EL (cell line): ENCODE measurements at places on chromosomes 7 and 10.

GRCh38 chr10:3992382-3993178, 207.6 kb upstream of the KLF6 start:
- no peak for DNase-seq

GRCh38 chr7:149772241-149772955, 990 bp downstream of the ZNF467 start:
- no peak for DNase-seq

DNA sequence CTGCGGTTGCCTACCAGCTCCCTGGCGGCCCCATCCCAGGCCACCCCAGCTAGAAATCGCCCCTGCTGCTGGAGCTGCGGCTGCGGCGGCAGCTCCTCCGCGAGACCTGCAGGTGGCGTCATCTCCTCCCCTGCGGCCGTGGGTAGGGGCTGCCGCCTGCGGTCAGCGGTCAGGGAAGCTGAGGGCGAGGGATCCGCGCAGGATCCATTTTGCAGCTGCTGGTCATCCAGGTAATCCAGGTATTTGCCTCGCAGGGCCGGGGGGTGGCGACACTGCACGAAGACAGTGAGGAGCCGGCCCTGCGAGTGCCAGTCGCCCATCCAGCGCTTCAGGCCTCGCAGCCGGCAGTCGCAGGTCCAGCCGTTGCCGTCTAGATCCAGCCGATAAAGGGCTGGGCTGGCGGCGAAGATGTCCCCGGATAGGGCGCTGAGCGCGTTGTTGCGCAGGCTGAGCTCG, 1.5 kb downstream of the TRIL start:
- DNase-seq: peak; percentile 36

- DNase-seq: no peak
Measured at GRCh38 chr7:18302097-18302496, 193.5 kb upstream of the HDAC9 start.

DNA sequence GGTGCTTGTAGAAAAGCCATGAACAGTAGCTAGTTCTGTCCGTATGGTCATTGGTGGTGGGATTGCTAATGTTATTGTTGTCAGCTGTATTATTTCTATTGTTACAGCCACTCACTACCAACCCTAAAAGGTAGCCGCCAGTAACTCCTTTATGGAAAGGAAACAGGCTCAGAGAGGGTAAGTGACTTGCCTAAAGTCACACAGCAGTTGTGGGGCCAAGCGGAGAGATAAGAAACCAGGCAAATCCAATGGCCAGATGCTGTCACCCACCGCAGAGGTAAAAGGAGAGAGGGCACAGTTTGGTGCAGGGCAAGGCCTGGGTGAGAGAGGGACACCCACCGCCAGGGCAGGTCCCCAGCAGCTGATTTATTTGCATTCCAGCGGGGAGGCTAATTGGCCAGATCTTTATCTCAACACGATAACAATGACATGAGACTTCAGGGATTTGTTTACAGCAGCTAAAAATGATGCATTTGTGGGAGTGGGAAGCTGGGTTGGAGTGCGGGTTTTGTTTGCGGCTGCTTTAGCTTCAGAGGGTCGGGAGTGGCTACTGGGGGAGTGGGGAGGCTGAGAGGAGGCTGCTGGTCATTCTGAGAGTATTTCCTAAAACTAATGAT, 8.6 kb upstream of the NKX2-3 start:
- no peak for DNase-seq

GRCh38 chr10:100009283-100009792, 409 bp downstream of the DNMBP start:
- no peak for DNase-seq

GRCh38 chr7:88218429-88218745, 1.5 kb downstream of the SRI start:
- no peak for DNase-seq

DNA sequence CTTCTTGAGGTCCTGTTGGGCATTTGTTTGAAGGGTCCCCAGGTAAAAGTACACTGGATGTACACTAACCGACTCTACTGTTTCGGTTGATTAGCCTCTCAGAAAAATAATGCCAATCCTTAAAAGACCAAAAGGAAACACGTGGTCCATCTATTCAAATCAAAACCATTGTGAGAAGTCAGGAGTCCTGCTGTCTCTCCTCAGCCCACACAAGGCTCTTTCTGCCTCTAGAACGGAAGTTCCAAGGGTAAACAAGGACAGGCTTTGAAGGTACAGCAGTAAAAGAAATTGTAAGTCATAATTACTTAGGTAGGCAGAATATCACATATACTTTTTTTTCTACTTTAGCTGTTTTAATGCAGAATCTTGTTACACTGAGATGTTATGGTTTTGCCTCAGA, 71.7 kb upstream of the TPK1 start:
- no peak for DNase-seq

DNA sequence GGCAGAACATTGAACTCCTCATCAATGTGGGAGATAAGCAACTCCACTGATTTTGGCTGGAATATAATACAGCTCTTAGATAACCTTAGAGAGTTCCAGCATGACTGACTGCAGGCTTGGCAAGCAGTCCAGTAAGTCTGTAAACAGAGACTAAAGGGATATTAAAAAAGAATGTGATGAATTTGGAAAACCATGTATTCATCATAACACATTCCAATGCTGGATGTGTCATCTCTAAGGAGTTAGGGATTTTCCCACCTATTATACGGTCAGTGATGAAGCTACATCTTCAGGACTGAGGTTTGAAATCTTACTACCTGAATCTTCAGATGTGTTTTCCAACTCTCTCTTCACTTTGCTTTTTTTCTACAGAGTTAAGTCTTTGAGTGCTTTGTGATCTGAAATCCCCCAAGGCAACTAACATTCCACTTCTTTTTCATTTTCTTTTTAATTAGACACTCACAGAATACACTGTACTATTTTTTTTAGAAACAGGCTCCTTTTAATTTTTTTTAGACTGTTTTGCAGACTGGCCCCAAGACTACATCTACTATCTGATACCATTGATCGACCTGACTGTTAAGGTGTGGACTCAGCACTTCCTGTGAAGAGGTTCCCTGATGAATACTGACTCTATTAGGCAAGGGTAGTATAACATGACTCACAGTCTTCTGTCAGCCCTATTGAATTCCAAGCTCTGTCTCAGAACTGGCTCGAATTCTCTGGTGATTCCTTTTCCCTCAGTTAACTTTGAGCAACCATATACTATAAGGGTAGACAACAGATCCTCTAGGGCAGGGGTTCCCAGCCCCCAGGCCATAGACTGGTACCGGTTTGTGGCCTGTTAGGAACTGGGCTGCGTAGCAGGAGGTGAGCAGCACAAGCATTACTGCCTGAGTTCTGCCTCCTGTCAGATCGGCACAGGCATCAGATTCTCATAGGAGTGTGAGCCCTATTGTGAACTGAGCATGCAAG, 678.2 kb downstream of the GRM8 start:
- DNase-seq: peak; percentile 53

GRCh38 chr10:68109331-68109730, at the start of gene MYPN:
MYPN (plus strand) TSS chr10:68109488; CDS start chr10:68121439, 11,951 bp downstream.
- no peak for DNase-seq

DNA sequence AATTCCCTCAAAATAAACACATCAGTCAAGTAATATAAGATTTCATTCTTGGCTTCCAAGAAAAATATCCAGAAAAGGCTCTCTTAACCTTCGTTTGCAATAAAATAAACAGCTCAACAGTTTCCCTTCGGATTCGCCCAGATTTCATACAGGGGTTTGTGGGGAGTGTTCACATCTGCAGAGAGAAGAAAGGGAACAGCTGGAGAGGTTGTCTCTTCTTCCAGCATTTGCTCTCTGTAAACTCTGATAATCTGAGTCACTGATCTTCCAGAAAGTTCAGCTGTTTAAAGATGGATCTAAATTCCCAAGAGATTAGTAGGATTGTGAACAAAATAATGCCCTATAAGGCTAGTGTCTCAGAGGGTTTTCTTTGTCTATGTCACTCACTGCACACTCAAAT, 277.9 kb downstream of the HPSE2 start:
- DNase-seq: no peak

DNA sequence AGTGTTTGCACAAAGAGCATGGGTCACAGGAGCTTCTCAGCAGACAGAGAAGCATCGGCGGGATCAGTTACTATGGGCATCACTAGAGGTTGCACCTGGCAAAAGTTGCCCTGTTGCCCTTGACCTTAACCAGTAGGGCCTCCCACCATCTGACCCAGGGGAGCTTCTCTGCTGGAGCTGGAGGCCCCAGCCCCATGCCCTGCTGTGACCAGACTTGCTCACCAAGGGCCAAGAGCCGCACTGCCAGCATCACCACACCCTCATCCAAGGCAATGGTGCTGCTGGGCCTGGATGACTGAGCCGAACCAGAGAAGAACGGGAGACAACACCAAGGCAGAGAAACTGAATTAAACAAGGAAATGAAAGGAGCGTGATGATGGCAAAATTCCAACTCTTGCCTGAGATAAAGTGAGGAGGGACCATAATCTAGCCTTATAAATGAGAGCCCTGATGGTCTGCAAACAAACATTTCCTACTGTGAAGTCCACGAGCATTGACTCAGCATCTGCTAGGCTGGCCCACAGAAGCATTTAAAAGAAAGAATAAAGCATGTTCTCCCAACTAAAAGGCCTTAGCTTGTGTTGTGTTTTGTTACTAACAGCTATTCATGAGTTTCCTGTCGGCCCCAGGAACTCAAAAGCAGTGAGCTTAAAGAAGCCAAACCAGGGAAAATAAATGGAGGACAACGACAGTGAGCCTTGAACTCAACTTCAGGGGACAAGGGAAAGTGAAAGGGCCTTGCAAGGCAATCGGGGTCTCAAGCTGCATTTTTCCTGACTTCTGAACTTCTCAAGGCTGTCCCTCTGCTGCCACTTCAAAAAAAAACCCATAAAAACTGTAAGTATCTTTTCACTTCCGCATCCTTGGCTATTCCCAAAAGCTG, 60.4 kb downstream of the AFAP1L2 start:
- no peak for DNase-seq

DNA sequence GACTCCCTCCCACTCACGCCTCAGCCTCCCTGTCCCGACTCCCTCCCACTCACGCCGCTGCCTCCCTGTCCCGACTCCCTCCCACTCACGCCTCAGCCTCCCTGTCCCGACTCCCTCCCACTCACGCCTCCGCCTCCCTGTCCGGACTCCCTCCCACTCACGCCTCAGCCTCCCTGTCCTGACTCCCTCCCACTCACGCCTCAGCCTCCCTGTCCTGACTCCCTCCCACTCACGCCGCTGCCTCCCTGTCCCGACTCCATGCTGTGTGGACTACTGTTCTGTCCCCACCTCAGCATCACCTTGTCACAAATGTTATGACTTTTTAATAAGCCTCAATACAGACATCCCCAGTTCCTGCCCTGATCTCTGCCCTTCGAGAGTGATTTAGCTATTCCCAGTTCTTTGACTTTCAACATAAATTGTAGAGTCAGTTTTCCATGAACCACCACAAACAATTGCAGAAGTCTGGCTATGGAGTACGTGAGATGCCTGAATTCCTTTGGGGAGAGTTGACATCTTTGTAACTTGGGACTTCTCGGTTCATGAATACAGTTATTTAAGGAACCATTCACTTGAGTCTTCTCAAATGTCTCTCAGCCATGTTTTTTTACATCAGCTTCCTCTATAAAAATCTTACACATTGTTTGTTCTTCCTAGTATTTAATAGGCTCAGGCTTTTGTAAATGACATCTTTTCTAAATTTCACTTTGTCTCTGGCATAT, 71.9 kb downstream of the FOXL3 start:
- DNase-seq: no peak

GRCh38 chr7:908159-908581, 31.8 kb downstream of the GET4 start:
- DNase-seq: no peak

DNA sequence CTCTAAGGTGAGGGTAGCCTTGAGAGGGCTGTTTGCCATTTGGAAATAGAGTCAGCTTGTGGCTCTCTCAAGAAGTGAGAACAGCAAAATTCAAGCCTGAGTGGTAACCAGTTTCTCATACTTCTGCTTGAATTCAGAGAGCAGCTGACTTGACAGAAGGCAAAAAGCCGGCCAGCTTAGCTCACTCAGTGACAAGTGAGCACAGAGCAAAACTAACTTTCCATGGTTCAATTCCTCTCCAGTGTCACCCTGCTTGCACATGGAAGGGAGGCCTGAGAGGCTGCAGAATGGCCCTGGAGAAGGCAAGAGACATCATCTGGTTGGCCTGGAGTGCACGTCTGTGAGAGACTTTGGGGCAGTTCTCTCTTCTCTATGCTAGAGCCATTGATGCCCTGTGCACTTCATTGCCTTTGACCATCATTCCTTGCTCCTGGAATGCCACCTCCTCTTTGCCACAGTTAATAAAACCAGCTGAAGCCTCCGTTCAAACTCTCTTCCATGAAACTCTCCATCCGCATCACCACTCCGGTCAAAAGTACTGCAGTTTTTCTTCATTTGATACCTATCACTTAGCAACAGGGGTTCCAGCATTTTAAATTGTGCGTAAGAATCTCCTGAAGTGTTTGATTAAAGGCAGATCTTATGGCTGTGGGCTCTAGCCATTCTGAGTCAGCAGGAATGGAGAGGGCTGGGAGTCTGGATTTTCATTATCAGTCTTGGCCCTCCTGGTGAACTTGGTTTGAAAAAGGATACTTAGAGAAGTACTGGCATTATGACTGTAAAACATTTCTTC, 69.8 kb upstream of the PIK3CG start:
- no peak for DNase-seq

- DNase-seq: peak; percentile 55
Measured at GRCh38 chr10:16992611-16993119, 136.9 kb downstream of the CUBN start.
